ENCODE measurements at places on chromosomes 4 and X.
A peak's percentile ranks its signal among the peaks of the same experiment; 100 is the strongest.

- DNase-seq, result no peak
Measured at GRCh38 chr4:4693258-4693657, 151.4 kb upstream of the STX18 start.

GRCh38 chrX:123489011-123489410 is 243.8 kb downstream of the THOC2 start:
- peak; percentile 3 for DNase-seq

- no peak for DNase-seq
Measured at GRCh38 chr4:85092943-85093342, 126.5 kb upstream of the WDFY3 start.

- peak; percentile 83 for DNase-seq
Measured at GRCh38 chr4:76658231-76659102, 223.4 kb downstream of the SHROOM3 start.

DNA sequence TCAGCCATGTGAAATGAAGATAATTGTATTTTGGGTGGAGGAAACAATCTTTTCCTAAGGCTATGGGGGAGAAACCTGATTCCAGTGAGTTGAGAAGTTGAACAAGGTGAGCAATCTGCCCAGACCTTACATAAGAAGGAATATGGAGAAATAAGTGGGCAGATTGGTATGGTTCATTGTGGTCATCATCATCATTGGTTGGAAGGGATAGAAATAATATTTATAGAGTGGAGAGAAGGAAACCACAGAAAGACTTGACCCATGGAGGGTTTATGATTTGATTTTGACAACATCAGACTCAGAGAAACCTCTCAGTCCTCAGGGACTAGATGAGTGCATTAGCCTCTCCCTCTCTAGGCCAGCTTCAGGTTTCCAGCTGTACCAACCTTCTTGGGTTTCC is 177.9 kb upstream of the NEIL3 start:
- no peak for DNase-seq

DNA sequence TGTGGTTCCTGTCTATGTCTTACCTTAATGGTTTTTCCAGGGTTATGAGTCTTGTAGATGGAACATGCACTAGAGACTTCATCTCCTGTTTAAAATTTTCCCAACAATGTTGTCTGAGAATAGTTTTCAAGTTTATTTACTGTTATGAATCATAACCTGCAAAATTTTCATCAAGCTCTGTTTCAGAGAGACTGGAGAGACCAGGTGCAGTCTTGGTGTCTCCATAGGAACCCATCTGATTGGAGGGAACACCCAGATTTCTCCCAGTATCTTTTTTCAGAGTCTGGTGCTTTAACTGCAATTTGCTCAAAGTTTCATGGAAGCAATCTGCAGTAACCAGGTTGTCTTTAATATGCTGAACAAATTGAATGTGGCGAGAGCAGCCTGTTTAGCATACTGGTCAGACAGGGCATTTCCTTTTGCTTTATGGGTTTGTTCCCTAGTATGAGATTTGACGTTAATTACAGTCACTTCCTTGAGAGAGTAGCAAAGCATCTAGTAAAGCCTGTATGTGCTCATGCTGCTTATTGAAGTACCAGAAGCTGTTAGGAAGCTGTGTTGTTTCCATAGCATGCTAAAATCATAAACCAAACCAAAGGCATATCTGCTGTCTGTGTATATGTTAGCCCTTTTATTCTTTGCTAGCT is 18.8 kb upstream of the VSIG1 start:
- no peak for DNase-seq

DNA sequence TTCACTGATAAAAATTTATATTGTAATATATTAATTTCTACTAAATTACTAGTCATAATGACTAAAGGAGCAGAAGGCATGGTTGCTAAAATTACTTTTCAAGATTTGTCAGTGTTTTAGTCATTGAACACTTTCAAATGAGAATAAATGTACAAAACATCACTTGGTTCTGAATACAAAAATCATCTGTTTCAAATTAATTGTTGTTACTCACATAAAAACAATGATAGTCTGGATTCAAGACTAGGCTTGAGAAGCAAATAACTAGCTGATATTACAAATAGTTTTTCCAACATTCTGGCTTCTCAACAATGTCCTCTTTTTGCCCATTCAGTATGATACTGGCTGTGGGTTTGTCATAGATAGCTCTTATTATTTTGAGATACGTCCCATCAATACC is 112.5 kb downstream of the ANAPC10 start:
- DNase-seq, result peak; percentile 22

- DNase-seq, result no peak
Measured at GRCh38 chr4:141056473-141056872, 76.8 kb downstream of the RNF150 start.

DNA sequence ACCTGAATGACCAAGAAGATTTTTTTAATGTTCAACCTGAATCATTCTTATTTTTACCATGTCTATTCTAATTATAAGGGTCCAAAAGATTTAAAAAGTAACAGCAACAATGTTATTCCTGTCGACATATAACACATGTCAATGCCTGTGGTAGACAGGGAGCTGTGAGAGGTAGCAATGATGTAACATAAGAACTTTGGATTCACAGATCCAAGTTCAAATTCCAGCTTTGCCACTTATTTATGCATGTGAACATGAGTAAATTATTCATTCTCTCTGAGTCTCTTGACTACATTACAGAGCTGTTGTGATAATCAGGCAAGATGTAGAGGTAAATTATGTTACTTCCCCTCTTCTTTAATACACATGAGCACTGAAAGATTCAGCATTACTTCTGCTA is 54.5 kb downstream of the KLHL8 start:
- no peak for DNase-seq

DNA sequence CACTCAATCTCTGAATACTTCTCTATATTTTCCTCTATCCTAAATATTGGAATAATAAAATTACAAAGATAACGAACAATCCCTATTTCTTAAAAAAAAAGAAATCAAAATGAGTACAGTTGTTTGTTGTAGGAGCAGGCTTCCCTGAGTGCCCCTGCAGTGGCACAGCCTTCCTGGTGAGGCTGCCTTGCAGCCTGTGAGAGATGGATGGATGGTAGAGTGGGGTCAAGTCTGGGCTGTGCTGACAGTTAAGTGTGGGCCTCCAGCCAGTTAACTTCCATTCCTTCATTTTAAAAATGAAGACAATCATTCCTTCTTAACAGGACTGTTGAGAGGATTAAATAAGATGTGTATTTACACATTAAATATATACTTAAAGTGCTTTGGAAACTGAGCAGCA is 136.9 kb downstream of the MGST2 start:
- DNase-seq, result no peak

- no peak for DNase-seq
Measured at GRCh38 chr4:96092151-96092705, 252.3 kb downstream of the PDHA2 start.

GRCh38 chr4:84238247-84239090 is 260.6 kb downstream of the NKX6-1 start:
- peak; percentile 45 for DNase-seq

DNA sequence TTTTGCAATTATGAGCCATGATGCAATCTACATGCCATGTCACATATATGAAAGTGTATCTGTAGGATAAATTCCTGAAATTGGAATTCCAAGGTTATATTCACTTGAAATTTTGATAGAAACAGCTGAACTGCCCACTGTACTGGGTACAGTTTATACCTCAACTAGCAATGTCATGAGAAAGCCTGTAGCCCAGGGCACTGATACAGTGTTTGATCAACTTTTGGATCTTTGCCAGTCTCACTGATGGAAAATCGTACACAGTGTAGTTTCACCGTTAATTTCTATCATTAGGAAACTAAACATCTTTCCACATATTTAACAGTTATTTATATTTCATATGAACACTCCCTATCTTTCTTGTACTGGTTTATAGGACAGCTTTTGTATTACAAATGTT is 34.2 kb downstream of the TAPT1 start:
- DNase-seq, result no peak

- no peak for DNase-seq
Measured at GRCh38 chr4:7060346-7061150, 7.3 kb downstream of the GRPEL1 start.

GRCh38 chr4:162170509-162170908 is 6.7 kb upstream of the FSTL5 start:
- no peak for DNase-seq
